ENCODE measurements at places on chromosomes 3 and 15.

DNA sequence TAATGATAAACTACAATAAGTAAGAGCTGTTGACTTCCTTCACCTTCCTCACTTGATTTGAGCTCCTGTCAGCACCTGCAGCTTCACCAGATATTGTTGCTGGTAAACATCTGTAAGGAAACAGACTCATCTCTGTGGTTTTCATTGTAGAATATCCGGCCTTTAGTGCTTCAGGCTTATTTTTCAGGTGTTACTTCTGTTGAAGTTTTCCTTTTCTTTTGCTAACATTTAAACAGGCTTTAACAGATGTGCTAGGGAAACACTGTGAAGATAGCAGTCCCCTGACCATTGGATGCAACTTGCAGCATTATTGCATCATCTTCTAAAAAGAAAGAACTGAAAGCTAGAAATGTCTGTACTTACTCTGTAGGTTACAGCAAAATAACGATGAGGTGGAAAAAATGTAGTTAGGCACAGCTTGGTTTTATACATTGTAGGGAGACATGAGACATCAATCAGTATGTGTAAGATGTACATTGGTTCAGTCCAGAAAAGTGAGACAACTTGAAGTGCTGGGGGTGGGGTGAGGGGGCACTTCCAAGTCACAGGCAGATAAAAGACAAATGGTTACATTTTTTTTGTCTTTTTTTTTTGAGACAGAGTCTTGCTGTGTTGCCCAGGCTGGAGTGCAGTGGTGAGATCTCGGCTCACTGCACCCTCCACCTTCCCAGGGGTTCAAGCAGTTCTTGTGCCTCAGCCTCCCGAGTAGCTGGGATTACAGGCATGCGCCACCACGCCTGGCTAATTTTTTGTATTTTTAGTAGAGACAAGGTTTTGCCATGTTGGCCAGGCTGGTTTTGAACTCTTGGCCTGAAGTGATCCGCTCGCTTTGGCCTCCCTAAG lies 10.2 kb downstream of the EDEM1 start:
- DNase-seq: peak; percentile 76

GRCh38 chr15:77753281-77753873 lies 120.7 kb upstream of the LINGO1 start:
- no peak for DNase-seq

DNA sequence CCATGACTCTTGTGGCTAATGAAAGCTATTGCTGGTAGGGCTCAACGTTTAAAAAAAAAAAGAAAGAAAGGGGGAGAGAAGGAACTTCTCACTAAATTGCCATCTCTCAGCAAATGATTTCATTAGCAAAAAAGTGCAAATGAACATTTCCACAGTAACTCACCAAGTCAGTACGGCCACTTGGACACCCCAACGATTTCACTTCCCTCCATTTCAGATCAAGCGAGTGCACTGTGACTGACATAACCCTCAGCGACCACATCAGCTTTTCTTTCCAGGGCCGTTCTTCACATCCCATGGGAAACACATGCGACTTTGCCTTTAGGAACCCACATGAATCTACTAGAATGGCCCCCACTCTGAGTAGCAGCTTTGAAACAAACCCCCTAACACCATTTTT lies 71.6 kb downstream of the OSBPL10 start:
- DNase-seq: no peak

DNA sequence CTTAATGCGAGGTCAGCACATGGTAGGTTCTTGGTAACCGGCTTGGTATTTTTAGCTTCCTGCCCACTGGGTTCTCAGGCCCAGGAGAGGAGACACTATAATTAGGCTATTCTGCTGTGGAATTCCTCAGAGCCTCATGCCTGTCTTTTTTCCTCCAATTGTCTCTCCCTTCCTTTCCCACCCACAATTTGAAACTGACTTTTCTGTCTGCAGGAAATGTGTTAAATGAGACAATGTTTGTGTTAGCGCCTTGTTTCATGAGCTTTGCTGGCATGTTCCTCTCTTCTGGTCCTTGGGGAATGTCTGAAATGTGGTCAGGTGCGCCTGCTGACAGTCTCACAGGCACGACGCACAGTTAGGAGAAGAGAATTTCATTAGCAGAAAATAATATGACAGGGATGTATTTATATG lies 223.6 kb upstream of the CTNNB1 start:
- no peak for DNase-seq

DNA sequence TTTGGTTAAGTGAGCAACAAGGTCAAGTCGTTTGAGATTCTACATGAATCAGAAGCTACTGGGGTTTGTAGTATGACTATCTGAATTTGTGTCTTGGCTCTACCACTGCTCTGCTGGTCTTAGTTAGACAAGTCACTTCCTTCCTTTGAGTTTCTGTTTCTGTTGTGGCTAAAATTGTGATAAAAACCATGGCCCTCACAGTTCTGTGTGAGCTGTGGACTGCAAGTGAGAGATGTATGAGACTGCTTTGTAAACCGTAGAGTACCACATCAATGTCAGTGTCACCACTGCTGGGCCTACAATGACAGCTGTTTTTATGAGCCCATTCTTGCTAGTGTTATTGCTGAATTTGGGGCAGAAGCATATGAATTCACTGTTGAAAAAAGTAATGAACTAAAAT lies 32.7 kb downstream of the RARB start:
- peak; percentile 2 for DNase-seq

DNA sequence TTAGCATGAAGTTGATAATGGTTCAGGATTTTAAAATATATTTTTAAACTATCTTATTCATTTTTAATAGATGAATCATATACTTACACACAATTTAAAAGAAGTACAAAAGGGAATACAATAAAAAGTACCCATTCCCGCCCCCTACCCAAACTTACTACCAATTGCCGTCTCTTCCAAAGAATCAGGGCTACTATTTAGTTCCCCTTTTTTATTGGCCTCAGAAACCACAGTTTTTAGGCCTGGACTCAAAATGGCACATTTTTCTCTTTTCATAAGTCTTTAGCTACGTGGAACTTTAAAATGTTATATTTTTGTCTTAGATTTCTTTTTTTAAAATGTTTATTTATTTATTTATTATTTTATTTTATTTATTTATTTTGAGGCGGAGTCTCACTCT lies 18.0 kb downstream of the LRRK1 start:
- DNase-seq: no peak

DNA sequence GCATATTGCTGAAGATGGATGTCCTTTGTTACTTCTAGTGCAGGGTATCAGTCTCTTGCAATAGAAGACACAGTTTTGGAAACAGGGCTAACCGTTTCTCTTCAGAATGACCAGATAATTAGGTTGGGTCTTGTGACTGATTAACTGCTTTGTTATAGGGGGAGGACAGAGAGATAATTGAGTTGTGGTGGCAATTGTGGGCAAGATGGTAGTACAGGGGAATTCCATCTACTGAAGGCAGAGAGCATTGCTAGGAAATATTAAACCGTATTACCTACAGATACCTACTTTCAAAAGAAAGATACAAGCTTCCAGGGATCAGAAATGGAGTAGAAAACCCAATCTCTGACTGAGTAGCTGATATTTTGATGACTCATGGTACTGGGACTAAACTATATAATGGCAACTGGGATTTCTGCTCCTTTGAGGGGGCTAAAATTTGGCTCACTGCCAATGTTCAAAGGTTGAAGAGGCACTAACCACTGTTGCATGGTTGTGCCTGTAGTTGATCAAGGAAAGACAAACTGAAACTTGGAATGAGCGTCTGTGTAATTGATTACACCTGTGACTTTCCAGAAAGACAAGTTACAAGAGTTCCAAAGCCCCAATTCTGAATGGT lies 4.2 kb downstream of the PRR23B start:
- DNase-seq: no peak

- DNase-seq: no peak
Measured at GRCh38 chr3:175526609-175527280, 667.6 kb downstream of the NAALADL2 start.

- peak; percentile 97 for DNase-seq
Measured at GRCh38 chr15:82809308-82810060, at the start of gene WHAMM. Gene WHAMM (plus strand): TSS chr15:82809628. CDS start chr15:82809727, 99 bp downstream.

GRCh38 chr3:97952280-97952679 lies 20.0 kb downstream of the RIOX2 start:
- DNase-seq: no peak

DNA sequence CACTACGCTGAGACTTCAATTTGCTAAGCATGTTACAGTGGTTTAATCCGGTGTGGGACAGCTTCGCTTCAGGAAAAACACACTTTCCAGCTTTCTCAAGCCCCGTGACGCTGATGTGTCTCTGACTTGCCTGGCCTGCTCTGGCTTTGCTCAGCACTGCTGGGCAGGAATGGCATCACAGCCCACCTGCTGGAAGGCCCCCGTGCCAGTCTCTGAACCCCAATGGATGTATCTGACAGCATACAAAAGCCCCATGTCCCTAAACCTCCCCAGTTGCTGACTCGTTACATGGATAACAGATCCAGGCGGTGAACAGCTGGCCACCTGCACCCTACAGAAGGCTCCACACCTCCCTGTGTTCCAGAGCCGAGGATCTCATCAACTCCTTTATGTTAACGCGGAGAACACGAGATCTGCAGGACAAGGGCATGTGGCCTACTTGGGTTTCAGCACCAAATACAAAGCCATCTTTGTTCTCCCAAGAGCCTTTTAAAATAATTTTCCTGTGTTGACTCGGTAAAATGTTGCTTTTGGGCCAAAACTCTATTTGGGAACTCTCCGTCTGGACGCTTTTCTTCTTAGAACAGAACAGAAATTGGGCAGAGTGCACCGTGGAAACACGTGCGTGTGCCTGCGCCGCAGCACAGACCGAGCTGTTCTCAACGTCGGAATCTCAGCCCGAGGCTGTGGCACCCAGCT lies 61.4 kb downstream of the ATP10A start:
- DNase-seq: no peak

DNA sequence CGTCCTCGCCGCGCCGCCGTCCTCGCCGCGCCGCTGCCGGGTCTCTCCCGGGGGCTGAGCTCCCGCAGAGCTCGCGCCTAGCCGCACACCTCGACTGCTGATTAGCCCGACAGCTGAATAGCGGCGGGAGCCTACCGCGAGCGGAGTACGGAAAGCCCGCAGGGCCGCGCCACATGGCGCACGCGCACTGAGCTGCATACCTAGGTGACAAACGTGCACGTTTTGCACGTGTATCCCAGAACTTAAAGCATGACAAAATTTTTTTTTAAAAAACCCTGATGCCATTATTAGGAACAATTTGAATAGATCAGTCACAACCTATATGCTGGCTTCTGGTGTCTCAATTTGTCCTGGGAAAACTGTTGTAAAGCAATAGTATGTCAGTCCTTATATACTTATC lies at the start of gene GOLGA8A:
Gene GOLGA8A (minus strand): TSS at position 122 of the 400 bp plus-strand sequence. CDS start 48,117 bp downstream, outside the sequence.
- DNase-seq: peak; percentile 88

DNA sequence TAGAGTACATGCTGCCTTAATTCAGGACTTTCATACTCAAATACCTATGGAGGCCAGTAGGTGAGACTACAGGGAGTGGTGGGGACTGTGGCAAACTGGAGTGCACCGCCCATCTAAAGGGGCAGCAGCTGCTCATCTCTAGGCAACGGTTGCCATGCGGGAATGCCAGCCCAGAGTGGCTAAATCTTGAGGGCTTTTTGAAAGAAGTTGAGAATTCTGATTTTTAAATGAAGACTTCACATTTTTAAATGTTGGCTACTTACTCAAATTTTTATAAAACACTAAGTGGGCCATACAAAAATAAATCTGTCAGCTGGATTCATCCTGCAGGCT lies 90.8 kb upstream of the PRR23E start:
- no peak for DNase-seq

GRCh38 chr3:159872374-159873109 lies 116.1 kb upstream of the IL12A start:
- no peak for DNase-seq

DNA sequence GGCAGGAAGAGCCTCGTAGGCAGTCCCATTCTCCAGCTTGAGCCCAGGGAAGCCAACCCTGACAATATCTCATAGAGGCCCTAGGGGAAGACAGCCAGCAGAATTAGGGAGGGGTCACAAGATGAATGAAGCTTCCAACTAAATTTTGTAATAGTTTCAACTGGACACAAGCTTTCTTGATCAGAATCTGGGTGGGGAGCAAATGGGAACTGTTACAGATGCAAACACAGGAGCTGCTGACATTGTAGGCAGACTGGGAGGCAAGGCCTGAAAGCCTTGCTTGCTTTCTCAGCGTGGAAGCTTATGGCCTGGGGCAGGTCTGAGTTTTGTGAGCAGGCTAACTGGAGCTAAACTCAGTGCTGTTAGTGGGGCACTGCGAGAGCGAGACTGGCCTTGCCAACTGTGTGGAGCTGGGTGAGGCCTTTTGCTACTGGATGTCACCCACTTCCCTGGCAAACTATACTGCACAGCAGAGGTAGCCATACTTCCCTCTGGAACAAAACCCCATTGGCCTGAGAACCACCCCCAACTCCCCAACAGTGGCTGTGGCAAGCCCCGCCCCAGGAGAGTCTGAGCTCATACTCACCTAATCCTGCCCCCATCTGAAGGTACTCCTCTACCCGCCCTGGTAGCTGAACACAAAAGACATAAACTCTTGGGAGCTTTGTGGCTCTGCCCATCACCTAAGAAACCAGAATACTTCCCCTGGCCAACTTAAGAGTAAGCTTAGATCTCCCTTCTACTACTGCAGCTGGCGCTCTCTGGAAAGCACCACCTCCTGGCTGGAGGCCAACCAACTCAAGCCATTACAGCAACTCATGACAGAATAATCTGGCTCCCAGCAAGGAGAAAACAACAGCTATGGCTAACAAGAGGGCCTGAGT lies 42.9 kb downstream of the CFAP20DC start:
- DNase-seq: no peak

DNA sequence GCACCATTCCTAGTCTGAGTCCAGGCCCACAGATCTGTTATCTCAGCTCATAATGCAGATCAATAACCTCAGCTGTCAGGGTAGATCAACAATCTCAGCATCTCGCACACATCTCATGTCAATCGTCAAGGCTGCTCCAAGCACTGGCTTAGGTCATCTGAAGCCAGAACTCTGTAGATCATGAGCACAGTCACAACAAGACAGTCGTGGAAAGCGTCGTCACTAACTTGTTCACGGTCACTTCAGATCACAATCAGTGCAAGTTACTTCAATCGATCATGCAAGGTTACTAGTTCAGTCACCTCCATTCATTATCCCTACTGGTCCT lies 71.8 kb downstream of the RBPMS2 start:
- DNase-seq: no peak

DNA sequence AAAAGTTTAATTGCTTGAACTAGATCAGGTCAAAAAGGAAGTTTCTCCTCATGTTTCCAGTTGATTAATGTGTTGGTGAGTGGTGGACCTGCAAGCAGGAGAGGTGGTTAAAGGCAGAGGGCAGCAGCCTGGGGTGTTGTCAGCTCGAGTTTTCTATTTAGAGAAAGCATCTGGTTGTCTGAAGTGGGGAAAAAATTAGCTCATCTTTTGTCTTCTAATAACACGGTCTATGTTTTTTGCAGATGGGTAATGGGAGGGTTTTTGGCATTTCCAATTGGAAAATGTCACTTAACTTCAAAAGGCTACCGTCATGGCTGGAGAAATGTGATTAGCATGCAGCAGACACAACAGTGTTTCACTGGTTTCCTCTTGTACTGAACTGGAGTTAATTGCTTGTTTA lies 122.6 kb downstream of the ITPR1 start:
- no peak for DNase-seq

- peak; percentile 71 for DNase-seq
Measured at GRCh38 chr3:9727041-9727595, 4.4 kb upstream of the BRPF1 start.

- no peak for DNase-seq
Measured at GRCh38 chr15:67010898-67011616, 54.3 kb upstream of the SMAD3 start.

- peak; percentile 77 for DNase-seq
Measured at GRCh38 chr3:110314512-110315114, 757.0 kb upstream of the NECTIN3 start.
